ENCODE measurements at places on chromosomes 6 and 20.

- DNase-seq = no peak
Measured at GRCh38 chr6:34705241-34705640, 8.7 kb upstream of the ILRUN start.

DNA sequence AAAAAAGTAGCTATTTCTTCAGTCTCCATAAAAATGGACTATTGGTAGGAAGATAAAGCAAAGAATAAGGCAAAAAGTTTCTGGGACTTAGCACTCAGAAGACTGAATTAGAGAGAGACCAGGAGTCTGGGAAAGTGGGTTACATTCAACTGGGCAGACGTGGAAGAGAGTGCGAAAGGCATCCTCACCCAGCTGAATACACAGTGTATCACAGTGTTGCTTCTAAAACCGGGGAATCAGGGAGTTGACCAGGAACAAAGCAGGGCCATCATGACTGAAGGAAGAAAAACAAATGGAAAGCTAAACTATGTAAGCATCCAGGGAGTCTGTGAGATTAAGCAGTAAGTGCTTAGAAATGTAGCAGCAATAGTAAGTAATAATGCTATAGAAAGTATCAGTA lies 452.9 kb upstream of the MAN1A1 start:
- no peak for DNase-seq

GRCh38 chr20:44537993-44538392 lies 16.1 kb upstream of the SERINC3 start:
- no peak for DNase-seq

GRCh38 chr6:36116943-36117342 lies 13.4 kb upstream of the MAPK13 start:
- no peak for DNase-seq

- no peak for DNase-seq
Measured at GRCh38 chr6:72580281-72580940, 41.5 kb upstream of the KCNQ5 start.

DNA sequence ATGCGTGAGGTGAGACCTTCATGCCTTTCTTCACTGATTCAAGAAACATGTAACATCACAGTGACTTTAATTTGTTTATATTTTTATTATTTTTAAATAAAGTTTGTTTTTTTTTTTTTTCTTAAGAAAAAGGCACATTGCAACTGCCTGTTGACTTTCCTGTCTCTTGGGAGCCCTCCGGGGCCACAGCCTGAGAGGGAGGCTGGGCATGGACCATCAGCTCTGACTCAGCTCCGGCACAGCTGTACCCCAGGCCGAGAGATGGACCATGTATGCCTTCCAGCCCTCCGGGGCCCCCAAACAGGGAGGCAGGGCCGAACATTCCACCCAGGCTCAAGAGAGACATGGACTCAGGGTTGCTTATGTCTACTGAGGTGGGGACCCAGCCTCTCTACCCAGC lies 99.9 kb downstream of the NFATC2 start:
- no peak for DNase-seq

- DNase-seq = no peak
Measured at GRCh38 chr6:165641672-165642156, 21.3 kb downstream of the PDE10A start.

DNA sequence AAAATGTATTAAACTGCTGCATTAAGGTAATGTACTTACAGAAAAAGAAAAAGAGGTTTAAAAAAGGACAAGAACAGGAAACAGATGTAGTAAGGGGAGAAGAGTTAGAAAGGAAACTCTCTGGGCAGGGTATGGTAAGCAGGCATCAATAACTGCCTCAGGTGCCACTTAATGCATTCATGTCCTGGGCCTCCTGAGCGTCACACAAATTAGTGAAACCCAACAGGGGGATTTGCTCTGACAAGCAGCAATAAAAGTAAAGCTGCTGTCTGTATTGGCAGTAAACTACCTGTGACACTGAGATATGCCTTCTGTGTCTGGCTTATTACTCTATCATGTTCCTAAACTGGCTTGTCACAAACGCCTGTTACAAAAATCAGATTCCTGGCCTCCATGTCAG lies 1.5 kb upstream of the EFHC1 start:
- DNase-seq = no peak

GRCh38 chr6:31178143-31179041 lies 7.9 kb upstream of the POU5F1 start:
- no peak for DNase-seq

- peak; percentile 43 for DNase-seq
Measured at GRCh38 chr20:33674294-33675135, at the start of gene NECAB3. Gene NECAB3 (minus strand): TSS chr20:33674428. CDS start chr20:33674352, 76 bp downstream.

DNA sequence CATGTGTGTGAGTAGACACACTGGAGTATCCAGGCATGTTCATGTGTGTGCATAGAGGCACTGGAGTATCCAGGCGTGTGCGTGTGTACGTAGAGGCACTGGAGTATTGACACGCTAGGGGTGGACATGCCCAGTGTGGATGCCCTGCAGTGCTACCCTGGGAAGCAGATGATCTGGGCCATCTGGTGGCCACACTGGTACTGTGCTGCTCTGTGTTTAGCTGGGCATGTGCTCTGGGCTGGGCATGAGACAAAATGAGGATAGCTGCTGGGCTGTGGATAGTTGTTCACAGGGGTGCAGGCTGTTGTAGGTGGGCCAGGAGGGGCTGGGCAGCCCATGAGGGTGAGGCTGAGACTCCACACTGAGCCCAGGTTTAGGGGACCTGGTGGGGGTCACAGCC lies 24.0 kb upstream of the NPBWR2 start:
- no peak for DNase-seq

DNA sequence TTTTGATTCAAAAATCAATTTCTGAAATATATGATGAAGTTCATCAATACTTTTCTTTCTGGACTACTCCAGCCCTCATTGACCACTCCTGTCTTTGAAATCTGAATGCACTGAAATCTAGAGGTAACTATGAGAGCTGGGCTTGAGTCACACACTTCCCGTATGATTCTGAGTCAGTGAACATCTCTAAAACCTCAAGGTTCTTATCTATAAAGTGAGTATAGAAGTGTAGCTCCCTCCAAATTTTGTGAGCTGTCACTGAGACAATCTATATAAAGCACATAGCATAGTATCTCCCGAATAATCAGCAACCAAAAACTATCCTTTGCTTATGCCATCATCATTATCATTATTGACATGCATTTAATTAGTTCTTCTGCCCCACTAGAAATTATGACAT lies 182.4 kb downstream of the TSHZ2 start:
- DNase-seq = no peak

GRCh38 chr6:102126488-102126887 lies 733.0 kb downstream of the GRIK2 start:
- no peak for DNase-seq

GRCh38 chr6:98995116-98995515 lies 47.4 kb upstream of the FBXL4 start:
- DNase-seq = no peak

DNA sequence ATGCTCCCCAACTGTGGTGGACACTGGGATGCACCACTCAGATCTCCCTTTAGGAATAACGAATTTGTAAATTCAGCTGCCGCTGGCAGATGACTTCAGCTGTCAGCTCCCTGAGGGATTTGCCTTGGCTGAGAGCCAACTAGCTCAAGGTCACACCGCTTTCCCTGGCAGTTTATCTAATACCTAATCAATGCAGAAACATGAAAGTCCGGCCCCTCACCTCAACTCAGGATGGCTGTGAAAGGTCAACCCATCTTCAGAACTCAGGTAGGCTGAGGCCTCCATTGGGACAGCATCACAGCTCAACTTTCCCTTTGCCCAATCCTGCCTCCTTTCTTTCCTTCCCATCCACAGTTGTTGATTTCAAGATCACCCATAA lies 22.8 kb upstream of the SCGN start:
- no peak for DNase-seq

DNA sequence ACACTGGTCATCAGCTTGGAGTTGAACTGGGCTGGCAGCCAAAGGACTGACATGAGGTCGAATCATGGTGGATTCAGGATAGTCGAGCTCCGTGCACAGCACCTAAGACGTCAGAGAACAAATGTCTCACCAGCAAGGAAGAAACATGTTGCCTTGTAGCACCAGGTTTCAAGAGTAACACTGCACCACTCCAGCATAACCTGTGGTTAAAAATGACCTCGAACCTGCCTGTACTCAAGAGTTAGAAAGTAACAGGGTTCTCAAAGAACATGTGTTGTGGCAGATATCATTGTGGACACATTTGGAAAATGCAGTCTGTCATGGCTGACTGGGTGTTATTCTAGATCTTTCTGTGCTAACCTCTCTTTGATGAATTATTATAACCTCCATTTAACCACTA lies 511.6 kb downstream of the CDH26 start:
- DNase-seq = no peak

- DNase-seq = no peak
Measured at GRCh38 chr20:51955756-51956155, 153.4 kb upstream of the SALL4 start.

GRCh38 chr6:125558241-125558843 lies 191.1 kb upstream of the HEY2 start:
- DNase-seq = no peak

DNA sequence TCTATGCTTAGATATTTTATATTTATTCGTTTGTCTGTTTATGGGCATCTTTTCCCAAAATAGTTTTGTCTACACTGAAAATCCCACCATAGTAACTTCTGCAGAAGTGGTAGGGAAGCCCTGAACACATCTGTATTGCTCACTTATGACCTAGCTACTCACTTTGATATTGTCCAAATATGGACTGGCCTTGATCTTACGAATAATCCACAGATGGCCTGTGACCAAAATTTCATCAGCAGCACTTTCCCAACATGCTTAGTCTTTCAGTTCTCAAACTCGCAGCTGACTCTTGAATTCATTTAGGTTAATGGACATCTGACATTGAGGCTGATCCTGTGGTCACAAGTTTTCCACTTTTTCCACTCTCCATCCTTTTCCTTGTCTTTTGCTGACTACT lies 80.8 kb upstream of the BEND3 start:
- DNase-seq = no peak

GRCh38 chr6:137652961-137653705 lies 158.9 kb upstream of the OLIG3 start:
- DNase-seq = no peak

- DNase-seq = no peak
Measured at GRCh38 chr6:48736501-48737206, 625.7 kb upstream of the PTCHD4 start.

- no peak for DNase-seq
Measured at GRCh38 chr6:87656857-87657256, 45.2 kb downstream of the AKIRIN2 start.

DNA sequence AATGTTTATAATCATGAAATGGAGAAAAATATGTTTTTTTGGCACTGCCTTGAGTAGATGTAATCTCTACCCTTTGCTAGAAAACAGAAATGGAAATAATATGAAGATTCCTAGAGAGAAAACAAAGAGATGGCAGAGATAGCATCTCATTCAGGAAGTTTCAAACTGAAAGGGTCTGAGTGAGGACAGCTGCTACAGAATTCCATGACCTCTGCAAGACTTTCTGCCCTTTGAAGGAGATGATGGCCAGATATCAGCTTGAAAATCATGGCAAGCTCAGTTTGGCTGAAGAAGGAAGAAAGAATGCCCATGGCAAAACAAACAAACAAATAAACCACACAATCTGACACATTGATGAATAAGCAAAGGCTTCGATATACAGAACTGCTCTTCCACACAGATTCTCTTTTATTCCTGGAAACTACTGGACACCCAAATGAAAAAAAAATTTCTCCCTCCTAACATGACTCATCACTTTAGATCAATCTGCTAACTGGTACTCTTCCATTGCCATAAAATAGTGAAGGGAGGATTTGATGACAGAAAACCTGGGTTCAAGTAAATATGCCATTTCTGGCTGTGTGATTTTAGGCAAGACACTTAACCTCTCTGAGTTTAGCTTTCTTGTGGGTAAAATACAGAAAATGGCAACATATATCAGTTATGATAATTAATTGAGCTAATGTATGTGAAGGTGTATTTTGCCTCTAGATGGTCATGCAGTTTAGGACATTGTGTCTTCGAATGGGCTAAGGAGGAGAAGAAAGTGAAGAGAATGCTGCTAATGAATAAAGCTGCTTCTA lies 105.9 kb upstream of the SPACA1 start:
- DNase-seq = no peak

- DNase-seq = no peak
Measured at GRCh38 chr6:109429496-109429895, 10.9 kb downstream of the PPIL6 start.

- no peak for DNase-seq
Measured at GRCh38 chr6:163427498-163428254, 13.2 kb downstream of the QKI start.

- DNase-seq = no peak
Measured at GRCh38 chr6:114310053-114310452, 32.8 kb downstream of the HS3ST5 start.

GRCh38 chr6:44917430-44917829 lies 410.7 kb upstream of the RUNX2 start:
- DNase-seq = no peak

DNA sequence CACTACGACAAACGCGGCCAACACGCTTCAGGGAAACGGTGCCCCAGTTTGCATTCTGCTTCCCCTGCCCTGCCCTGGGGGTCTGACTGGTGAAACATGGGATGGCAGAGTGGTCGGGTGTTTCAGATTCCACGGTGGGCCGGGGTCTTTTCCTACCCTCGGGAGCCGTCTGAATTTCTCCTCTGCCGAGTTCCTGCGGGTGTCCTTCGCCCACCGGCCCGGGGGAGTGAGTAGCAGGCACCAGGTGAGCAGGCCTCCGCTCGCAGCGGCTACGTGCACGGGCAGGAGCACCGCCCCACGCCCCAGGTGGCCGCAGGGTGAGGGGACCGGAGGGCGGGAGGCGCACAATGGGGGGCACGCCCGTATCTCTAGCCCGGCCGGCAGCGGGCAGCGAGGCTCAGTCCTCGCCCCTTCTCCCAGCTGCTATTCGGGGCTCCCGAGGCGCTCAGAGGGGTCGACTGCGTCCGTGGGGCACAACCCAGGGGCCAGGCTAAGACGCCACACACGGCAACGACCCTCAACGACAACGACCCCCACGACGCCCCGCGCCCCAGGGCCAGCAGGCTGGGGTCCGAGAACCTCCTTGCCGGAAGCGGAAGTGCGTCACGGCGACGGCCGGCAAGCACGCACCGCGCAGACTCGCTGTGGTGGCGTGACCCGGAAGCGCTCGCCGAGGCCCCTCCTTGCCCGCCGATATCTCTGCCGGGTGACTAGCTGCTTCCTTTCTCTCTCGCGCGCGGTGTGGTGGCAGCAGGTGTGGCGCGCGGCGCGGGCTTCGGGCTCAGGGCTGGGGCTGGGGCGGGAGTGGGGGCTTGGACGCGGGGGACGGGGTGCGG lies at the start of gene RPS21:
RPS21 (plus strand) TSS at position 721 of the 836 bp plus-strand sequence. CDS start 236 bp downstream, outside the sequence.
- peak; percentile 91 for DNase-seq

DNA sequence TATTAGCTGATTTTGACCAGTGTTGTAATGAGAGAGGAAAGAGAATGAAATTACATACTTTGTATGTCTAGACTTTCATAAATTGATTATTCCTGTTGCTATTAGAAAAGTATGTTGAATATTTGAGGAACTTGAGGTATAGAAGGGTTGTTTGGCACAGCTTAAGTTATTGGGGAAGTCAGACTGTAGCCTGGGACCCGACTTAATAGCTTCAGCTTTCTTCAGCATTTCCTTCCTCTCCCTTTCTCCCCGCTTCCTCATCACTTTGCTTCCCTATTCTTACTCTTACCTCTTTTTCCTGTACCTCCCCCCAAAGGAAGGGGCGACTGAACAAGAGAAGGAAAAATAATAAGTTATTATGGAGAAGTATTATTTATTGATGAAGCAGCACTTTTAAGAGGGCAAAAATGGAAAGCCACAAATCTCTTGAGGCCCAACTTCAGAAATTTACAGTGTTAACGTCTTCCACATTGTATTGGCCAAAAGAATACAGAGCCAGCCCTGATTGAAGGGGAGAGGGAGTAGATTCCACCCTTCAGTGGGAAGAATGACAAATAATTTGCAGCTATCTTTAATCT lies 7.4 kb downstream of the SENP6 start:
- no peak for DNase-seq

Measured in stimulated activated naive CD4-positive, alpha-beta T cell treated with Interleukin-2 at 50 U/mL for 16 hours (primary cell).